GM12864 (cell line): ENCODE measurements at places on chromosomes 16 and 17.

DNA sequence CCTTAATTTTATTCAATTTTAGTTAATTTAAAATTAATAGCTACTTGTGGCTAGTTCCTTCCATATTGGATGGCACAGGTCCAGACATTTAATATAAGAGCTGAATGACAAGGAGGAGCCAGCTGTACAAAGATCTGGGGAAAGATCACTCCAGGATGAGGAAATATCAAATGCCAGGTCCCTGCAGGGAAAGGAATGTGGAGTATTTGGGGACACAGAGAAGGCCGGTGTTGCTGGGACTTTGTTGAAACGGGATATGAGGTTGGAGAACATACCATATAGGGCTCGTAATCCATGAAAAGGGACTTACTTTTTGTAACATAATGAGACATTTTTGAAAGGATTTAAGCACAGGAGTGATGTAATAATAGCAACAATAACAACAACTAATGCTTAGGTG, 426.8 kb downstream of the HS3ST4 start:
- no peak for DNase-seq

DNA sequence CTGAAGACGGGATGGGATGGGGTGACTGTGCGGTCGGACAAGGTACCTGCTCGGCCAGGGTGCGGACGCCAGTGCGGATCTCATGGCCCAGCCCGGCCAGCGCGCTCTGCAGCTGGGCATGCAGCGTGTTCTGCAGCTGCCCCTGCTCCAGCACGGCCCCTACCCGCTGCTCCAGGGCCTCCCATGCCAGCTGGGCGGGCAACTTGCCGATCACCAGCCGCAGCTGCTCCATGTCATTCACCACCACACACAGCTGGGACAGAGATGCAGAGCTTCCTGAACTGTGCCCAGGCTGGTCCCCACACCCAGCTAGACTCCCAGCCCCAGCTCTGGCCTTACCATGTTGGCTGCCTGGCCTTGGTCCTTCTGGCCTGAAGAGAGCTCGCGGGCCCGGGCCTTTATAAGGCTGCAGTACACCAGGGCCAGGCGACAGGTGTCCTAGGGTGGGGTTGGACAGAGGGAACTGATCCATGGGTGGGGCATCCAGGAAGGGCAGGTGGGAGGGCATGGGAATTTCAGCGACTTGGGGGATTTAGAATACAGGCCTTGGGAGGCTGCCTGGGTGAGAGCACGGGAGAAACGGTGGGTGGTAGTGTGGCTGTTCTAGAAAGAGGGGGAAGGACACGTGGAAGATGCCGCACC, 9.8 kb downstream of the UNC13D start:
- DNase-seq, result no peak

DNA sequence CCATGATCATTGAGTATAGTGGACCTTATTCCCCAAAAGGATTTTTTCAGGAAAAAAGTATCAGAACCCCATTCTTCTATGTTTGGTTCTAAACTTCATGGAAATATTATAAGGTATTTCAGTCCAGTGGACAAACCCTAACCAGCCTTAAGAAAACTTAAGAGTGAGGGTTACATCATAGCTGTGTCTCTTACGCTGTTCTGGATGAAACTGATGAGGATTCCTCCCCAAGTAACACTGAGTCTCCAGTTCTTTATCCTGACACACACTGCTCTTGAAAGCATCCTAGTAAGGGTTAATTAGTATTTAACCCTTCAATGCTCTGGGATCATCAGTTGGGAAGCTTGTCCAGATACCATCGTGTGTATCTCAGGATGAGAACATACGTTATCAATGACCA, 5.0 kb downstream of the LYRM1 start:
- DNase-seq, result no peak

DNA sequence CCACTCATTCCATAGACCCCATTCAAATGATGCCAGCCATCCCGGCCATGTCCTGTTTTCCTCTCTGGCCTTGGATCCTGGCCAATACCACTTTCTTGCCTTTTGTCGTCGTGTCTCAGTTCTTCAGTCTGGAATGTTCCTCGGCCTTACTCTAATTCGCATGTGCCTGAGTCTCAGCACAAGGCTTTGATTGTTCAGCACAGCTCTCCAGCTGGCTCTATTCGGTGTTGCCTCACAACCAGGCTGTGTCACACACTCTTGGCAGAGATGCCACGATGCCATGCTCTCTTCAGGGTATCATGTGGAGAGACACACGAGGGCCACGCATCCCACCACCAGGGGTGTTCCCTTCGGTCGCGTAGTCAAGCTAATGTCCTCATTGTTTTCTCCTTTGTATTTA, 1.8 kb upstream of the VPS4A start:
- no peak for DNase-seq

- no peak for DNase-seq
Measured at GRCh38 chr17:4735876-4736651, 3.6 kb upstream of the ZMYND15 start.

GRCh38 chr17:42853004-42853403, 2.0 kb downstream of the AOC3 start:
- DNase-seq, result no peak

- no peak for DNase-seq
Measured at GRCh38 chr17:37770631-37771518, 26.0 kb upstream of the HNF1B start.

GRCh38 chr16:3514621-3515020, 13.8 kb downstream of the CLUAP1 start:
- no peak for DNase-seq

DNA sequence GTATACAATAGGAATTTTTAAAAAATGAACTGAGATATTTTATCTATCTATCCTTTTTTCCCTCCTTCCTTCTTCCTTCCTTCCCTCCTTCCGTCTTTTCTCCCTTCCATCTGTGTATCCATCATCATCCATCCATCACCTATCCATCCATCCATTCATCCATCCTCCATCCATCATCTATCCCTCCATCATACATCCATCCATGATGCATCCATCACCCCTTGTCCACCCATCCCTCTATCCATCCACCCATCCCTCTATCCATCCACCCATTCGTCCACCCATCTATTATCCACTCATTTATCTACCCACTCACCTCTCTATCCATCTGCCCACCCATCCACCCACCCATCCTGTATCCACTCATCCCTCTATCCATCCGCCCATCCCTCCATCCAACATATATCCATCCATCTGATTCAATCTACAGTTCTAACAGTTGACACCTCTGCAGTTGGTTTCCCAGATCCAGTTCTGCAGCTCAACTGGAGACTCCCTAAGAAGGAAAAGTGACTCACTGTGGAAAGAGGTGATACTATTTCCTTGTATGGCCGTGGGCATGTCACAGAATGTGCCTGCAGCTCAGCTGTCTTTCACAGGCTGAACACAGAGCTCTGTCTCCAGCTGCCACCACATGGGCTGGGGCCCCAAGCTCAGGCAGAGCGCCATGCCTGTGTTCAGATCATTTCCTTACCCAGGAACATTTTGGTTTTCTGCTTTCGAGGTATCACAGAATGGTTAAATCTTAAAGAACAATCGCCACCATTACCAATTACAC, 130.8 kb downstream of the XYLT1 start:
- DNase-seq, result no peak

DNA sequence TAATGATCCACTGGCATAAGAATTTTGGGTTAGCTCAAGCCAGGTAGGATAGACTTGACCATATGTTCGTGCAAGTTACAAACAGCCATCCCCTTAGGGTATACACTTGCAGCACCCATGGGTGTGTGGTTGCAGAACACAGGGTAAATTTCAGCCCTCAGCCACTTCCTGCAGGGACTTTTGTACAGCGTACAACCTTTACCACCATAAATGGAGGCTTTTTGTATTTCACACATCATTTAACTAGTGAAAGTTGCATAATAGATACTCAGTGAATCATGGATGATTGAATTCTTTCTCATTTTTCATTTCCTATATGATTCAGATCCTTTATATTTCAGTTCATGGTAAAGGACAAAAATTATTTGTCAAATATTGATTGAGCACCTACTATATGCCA, 473.9 kb downstream of the CDH13 start:
- no peak for DNase-seq

GRCh38 chr17:81152288-81152828, 12.9 kb upstream of the PVALEF start:
- no peak for DNase-seq

- DNase-seq, result no peak
Measured at GRCh38 chr16:50808929-50809538, 67.1 kb downstream of the CYLD start.

- no peak for DNase-seq
Measured at GRCh38 chr17:82397449-82398335, 20.5 kb upstream of the HEXD start.

GRCh38 chr17:34447406-34447805, 84.4 kb upstream of the CCL1 start:
- DNase-seq, result no peak

- DNase-seq, result no peak
Measured at GRCh38 chr17:7011942-7012254, 526 bp upstream of the RNASEK start.

- no peak for DNase-seq
Measured at GRCh38 chr16:2825906-2826305, 4.2 kb upstream of the ZG16B start.

DNA sequence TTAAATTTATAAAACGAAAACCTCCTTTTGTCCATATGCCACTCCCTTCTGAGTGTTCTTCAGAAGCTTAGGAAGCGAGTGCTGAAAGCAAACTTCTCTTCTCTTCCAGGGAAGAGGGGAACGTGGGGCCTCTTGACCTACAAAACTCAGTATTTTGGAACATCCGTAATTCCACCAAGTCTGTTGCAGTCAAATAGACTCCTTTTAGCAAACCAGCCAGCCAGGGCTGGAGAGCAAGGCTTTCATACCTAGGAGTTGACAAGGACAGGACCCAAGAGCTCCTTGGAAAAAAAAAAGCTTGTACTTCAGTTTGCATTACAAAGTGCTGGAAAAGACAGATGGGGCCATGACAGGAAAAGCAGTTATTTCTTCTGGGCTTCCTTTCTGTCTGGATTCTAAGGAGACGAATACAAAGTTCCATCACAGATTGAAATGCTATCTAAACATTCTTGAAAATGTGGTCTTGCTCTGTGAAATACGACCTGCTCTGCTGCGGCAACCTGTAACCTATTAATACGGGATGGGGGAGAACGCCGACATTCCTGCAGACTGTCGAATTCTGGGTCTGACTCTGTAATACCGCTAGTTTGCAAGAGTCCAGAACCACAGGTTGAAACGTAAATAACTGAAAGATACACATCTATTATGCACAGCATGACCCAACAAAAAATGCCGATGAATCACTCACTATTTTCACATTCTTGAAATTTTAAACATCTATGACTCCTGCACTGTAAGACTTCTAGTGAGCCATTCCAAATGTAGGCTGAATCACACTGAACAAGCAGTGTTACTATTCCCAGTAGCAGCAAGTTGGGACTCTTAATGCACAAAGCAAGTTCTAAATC, 20.6 kb downstream of the VPS53 start:
- DNase-seq, result no peak

- no peak for DNase-seq
Measured at GRCh38 chr16:12758031-12758669, 45.5 kb downstream of the CPPED1 start.

DNA sequence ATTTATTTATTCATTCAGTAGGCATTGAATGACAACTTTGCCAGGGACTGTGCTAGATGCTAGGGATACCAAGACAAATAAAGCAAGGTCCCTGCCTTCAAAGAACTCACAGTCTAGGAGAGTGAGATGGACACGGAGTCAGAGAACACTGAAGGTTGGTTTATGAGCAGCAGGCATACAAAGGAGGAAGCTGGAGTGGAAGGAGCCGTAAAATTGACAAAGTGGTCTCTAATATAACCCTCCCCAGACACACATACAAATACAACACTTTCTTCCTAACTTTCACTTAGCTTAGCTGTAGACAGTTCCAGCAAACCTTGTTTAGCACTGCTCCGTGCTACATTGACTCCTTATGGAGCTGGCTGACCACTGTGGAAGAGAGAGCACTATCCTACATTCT, 229.7 kb downstream of the IRX3 start:
- DNase-seq, result no peak

GRCh38 chr16:76535-77272, 1.3 kb upstream of the MPG start:
- no peak for DNase-seq

DNA sequence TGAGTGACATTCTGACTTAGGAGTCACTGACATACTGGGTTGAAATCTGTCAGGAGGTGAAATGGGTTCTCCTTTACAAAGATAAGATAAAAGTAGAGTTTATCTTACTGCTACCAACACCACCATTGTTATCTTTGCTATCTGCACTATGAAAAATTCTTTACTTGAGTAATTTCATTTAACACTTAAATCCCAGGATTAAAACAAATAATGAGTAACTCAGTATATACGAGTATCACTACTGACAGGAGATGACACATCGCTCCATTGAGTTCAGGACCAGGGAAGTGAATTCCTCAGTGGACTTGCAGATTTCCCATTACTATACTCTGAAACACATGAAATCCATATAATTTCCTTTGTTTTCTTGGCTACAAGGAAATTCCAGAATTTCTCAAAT, 242.1 kb upstream of the NLRP1 start:
- DNase-seq, result no peak

DNA sequence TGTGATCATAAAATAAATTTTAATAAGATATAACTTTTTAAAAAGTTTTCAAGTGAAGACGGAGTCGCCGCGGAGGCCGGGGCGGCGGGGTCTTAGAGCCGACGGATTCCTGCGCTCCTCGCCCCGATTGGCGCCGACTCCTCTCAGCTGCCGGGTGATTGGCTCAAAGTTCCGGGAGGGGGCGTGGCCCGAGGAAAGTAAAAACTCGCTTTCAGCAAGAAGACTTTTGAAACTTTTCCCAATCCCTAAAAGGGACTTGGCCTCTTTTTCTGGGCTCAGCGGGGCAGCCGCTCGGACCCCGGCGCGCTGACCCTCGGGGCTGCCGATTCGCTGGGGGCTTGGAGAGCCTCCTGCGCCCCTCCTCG, at the start of gene FOXC2:
Gene FOXC2, plus strand, starts transcription at position 229 of the 365 bp plus-strand sequence. CDS start 507 bp downstream, outside the sequence.
- DNase-seq, result no peak

GRCh38 chr16:65229191-65229662, 107.4 kb upstream of the CDH11 start:
- no peak for DNase-seq

GRCh38 chr17:75869282-75870141, 8.9 kb downstream of the TRIM47 start:
- DNase-seq, result no peak

GRCh38 chr17:1896243-1897104, 66.7 kb downstream of the RPA1 start:
- DNase-seq, result no peak

DNA sequence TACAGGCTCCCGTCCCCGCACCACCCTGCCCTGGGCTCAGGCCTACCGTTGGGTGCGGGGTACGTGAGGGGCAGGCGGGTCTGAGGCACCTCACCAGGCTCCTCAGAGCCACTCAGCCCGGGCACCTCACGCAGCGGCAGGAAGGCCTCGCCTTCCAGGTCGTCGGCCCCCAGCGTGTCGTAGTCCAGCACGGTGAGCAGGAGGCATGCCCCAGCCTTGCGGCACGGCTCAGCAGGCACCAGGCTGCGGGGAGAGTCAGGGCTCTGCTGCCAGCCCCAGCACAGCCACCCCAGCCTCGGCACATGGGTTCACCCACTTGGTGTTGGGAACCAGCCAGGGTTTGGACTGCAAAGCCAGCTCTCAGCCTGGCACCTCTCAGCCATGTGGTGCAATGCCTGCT, 15.5 kb downstream of the UNC13D start:
- DNase-seq, result no peak

GRCh38 chr17:74998783-74999182, 11.4 kb downstream of the CDR2L start:
- DNase-seq, result no peak

- DNase-seq, result no peak
Measured at GRCh38 chr17:48244121-48244711, 136.7 kb downstream of the SNX11 start.

GRCh38 chr16:49048557-49048956, 233.1 kb downstream of the CBLN1 start:
- DNase-seq, result no peak

- no peak for DNase-seq
Measured at GRCh38 chr16:89277641-89278341, 60.3 kb downstream of the ZNF778 start.
